ENCODE measurements at places on chromosomes 6 and 20. TPM values are rescaled to one million over a fixed set of nuclear protein-coding genes. Genes with fewer than 3 reads are reported as not detected.

The TREML1 gene
- total RNA-seq = not detected

The FGD2 gene
- total RNA-seq = 1.4 TPM

The SLC22A7 gene
- not detected for total RNA-seq

DNA sequence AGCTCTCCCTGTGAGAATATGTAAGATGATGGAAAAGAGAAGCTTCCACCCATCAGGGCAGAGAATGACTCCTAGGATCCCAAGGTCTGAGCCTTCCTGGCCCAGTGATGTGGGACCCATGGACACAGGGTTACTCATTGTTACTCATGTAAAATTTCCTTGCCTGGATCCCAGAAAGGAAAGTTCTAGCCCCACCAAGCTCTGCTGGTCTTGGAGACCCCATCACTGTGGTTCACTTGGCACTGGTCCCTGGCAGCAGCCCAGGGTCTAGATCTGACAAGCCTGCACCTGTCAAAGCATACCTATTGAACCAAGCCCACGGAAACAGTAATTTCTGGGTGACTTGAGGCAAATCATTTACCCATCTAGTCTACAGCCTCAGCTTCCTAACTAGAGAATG lies 22.1 kb downstream of the MDGA1 start:
- no peak for DNase-seq

GRCh38 chr6:45759472-45759810 lies 256.2 kb downstream of the CLIC5 start:
- no peak for DNase-seq

DNA sequence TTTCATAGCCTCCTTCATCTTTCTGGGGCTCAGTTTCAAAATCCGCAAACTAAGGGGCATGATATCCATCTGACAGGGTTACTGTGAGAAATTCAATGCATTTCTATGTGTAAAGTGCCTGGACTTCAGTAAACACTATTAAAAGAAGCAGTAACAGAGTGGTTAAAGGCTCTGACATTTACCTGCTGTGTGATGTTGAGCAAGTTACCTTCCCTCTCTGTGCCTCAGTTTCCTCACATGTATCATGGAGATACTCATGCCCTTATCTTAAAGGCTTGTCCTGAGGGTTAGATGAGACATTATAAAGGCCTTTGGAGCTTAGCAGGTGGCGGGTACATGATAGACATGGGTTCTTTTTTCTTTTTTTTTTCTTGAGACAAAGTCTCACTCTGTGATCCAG lies 46.8 kb downstream of the EYA2 start:
- DNase-seq = no peak

- DNase-seq = no peak
These were observed 144.4 kb downstream of the PHACTR3 start for GRCh38 chr20:59748619-59749191.

DNA sequence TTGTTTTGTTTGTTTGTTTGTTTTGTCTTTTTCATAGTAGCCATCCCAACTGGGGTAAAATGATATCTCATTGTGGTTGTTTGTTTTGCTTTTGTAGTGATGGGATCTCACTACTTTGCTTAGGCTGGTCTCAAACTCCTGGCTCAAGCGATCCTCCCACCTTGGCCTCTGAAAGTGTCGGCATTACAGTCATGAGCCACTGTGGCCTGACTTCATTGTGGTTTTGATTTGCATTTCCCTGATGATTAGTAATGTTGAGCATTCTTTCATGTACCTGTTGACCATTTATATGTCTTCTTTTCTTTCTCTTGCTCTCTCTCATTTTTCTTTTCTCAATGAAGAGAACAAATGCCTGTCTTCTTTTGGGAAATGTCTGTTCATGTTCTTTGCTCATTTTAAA lies 30.8 kb upstream of the HLA-DOA start:
- DNase-seq = no peak
